ENCODE measurements at places on chromosomes 4 and X. TPM values are rescaled to one million over a fixed set of nuclear protein-coding genes. Genes with fewer than 3 reads are reported as not detected.
A peak's percentile ranks its signal among the peaks of the same experiment; 100 is the strongest.

- no peak for DNase-seq
Observed at GRCh38 chr4:5448221-5448620, 260.1 kb downstream of the EVC2 start.

- DNase-seq = no peak
Observed at GRCh38 chr4:110989125-110989524, 366.2 kb upstream of the PITX2 start.

DNA sequence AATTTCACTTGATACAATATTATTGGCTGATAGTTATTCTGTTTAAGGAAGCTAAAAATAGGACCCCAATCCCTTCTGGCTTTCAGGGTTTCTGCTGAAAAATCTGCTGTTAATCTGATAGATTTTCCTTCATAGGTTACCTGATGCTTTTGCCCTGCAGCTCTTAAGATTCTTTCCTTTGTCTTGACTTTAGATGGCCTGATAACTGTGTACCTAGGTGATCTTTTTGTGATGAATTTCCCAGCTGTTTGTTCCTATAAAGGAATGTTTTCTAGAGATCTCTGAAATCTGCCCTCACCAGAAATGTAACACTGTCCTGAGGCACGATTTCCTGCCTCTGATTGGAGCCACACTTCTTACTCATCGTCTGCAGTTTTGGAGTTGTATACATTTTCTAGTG, 69.4 kb upstream of the PRDM5 start:
- no peak for DNase-seq

DNA sequence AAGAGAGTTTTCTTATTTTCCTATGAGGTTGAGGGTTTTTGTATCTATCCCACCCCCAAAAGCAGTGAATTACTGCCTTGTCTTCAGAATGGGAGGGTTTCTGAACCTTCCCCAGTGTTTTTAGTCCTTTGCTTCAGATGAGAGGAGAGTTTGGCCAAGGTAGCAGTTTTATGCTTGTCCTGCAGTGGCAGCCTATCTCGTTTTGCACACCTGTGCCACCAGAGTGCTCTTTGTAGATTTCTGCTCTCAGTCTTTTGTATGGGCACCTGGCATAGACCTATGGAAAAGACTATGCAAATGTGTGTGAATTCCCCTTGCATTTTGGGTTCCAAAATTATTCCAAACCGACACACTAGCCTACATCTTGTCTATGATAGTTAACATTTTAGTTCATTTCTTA, 5.8 kb downstream of the TBC1D19 start:
- no peak for DNase-seq

- no peak for DNase-seq
Observed at GRCh38 chrX:1281521-1281920, 12.9 kb downstream of the CSF2RA start.

- DNase-seq = no peak
Observed at GRCh38 chr4:101307899-101308298, 39.4 kb downstream of the PPP3CA start.

- DNase-seq = no peak
Observed at GRCh38 chr4:25437926-25438325, 60.9 kb downstream of the ANAPC4 start.

GRCh38 chrX:100410901-100411801, 1.1 kb upstream of the PCDH19 start:
- DNase-seq = no peak

GRCh38 chr4:17033025-17033767, 134.8 kb upstream of the LDB2 start:
- no peak for DNase-seq

DNA sequence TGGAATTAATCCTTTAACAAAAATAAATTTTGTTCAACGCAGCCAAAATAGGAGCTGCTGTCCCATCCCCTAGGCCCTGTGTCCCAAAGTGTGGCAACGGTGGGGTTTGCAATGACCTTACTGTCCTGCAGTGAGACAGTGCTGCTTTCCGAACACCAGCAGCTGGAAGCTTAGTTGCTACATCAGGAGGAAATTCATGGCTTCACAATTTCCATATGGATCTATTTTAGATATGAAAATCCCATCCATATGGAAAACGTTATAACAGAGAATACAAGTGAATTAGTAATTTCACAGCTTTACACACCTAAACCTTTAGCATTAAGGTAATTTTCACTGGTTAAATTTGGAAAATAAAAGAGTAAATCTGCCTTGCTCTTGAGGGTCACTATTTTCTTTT, 396.3 kb upstream of the TENM3 start:
- DNase-seq = no peak

GRCh38 chr4:173243321-173243720, 74.7 kb downstream of the GALNT7 start:
- peak; percentile 47 for DNase-seq

DNA sequence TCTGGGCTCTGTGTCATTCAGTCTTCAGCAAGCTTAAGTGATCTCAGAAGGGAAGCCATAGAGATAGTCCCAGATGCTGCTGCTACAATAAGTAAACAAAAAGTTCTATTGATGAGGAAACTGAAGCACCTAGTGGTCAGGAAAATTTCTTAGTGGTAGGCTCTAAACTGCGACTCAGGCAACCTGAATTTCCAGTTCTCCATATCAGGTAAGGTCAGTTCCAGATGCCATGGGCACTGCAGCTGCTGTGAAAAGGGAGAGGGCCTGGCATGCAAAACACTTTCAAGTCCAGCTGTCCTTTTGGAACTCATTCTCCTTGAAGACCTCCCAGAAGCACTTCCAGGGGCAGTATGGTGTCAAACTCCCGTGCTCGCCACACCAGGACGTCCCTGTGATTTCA, 46.2 kb downstream of the REELD1 start:
- no peak for DNase-seq

GRCh38 chr4:3176367-3177229, 72.4 kb upstream of the MSANTD1 start:
- DNase-seq = no peak

- no peak for DNase-seq
Observed at GRCh38 chrX:135383249-135383648, 38.5 kb upstream of the SMIM10L2A start.

DNA sequence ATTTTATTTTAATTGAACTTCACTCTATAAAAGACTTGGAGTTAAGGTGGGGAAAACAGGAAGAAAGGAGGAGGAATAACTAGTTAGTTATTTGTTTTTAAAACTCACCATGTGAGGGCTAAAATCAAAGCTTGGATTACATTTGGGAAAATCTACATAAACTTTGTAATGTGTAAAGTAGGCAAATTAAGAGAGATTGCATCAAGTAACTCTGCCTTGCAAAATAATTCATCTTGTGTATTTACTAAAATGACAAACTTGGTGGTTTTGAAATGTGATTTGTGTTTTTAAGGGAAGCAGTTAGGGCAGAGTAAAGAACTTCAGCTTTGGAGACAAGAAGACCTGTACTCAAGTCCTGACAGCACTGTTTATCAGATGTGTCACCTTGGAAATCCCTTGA, 43.3 kb upstream of the RASSF6 start:
- DNase-seq = no peak

- no peak for DNase-seq
Observed at GRCh38 chr4:68416591-68416990, 30.7 kb upstream of the TMPRSS11E start.

DNA sequence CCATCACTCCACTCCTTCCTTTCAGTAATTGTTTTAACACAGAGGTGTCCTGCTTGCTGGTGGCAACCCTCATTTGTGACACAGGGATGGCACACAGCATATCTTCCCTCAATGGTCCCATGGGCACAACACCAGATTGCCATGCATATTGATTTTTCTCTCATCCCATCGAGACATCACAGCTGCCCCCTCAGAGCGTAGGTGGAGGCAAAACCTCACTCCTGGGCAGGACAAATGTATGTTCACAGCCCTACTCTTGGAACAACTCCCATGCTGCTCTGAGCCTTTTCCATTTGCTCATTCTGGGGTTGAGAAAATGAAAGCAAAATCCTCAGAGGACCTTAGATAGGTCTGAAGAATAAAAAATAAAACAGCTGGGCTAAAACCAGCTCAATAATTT, 172.2 kb downstream of the GABRB1 start:
- DNase-seq = no peak

GRCh38 chrX:37684426-37684825, 1.2 kb upstream of the XK start:
- DNase-seq = no peak

DNA sequence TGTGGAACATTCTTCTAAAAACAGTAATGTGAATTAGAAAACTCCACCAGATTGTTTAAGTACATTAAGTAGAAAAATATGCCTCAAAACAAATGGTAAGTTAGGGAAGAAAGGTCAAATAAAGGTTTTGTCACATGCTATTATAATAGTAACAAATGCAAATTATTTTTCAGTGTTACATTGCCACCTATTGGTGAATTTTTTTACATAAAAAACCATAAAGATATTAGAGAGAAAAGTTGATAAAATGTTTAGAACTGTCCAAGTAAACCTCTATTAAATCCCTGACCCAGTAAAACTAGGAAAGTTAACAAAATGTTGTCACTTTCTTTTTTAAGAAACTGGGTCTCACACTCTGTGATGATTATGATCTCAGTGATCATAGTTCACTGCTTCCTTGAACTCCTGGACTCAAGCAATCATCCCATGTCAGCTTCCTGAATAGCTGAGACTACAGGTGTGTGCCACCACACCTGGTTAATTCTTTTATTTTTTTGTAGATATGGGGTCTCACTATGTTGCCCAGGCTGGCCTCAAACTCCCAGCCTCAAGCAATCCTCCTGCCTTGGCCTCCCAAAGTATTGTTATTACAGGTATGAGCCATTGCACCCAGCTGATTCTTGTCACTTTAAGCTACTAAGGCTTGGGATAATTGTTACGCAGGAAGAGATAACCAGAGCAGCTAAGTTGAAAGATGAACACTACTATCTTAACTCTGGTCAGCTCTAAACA, 157.6 kb downstream of the ATRX start:
- DNase-seq = no peak

DNA sequence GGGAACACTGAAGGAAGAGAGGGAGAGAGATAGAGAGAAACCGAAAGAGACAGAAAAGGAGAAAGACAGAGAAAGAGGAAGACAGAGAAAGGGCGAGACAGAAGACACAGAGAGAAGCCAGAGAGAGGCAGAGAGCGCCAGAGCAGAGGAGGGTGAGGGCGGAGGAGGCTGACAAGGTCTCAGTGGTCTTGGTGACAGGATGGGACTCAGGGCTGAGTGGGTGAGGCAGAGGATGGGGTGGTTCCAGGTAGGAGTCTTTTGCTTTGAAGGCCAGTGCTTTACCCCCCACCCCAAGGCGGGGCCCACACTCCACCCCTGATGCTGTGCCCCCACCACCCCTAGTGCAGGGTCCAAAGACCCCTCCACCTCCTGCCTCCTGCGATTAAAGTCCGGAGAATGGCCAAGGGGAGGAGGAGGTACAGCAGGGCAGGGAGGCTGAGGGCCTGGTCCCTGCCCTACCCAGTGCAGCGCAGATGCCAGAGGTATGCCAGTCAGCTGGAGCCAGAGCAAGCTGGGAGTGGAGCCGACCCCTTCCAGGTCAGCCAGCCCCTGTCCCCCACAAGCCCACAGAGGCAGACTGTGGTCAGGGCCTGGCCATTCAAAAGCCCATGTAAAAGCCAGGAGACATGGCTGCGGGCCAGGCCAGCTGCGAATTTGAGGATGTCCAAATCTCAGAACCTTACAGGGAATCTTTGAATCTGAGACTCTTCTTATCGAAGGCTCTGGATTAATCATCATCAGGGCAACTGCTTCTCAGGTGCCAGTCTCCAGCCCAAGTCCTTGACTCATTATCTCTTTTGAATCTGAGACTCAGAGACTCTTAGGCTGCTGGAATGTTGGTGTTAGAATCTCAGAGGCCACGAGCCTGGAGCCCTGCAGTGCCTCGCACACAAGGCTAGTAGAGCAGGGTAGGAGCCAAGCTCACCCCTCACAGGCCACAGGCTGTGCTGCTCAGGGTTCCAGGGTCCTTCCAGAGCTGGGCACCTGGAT, 758 bp downstream of the IQSEC2 start:
- no peak for DNase-seq

DNA sequence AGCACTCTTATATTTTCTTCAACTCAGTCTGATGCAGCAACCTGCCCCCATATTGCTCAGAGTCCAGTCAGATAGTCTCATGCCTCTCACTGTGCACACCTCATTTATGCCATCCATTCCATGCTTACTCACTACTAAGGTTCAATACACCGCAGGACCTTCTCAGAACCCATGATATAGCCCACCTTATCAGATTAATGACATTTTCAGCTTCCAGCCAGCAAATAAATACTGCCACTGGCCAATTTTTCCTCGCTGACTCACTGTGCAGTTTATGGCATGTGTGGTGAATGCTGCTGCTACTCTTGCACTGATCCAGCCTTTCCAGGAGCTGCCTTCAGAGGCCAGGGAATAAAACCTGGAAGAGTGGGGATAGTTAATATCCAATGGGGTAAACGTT, 380.6 kb upstream of the SPOCK3 start:
- DNase-seq = no peak

DNA sequence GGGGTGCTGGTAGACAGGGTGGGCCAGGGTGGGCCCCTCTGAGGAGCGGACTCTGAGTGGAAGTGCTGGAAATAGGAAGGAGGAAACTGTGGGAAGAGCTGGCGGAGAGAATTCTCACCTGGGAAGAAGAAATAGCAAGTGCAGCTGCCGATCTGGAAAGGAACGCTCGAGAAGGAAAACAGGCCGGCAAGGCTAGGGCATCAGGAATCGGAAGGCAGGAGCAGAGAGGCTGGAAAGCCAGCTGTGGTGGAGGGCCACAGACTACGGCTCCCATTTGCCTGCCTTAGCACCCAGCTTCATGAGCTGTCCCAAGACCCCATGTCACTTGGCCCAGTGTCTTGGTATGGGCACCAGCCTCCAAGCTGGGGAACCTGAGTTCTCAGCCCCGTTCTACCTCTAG, 37.3 kb downstream of the DCTD start:
- no peak for DNase-seq

DNA sequence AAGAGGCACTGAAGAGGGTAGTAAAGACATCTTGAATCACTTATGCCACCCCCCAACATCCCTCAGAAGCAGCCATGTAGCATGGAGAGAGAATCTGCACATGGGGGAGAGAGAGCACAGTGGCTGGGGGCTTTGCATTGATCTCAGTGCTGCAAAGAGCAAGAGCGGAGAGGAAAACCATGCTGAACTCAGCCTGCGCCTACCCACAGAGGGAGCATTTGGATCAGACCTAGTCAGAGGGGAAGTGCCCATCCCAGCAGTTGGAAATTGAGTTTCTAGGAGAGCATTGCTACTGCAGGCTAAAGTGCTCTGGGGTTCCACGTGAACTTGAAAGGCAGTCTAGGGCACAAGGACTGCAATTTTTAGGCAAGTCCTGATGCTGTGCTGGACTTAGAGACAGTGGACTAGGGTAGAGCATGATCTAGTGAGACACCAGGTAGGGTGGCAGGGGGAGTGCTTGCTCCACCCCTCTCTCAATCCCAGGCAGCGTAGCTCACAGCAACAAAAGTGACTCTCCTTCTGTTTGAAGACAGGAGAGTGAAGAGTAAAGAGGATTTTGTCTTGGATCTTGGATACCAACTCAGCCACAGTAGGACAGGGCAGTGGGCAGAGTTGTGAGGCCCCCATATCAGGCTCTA, 9.0 kb upstream of the PROM1 start:
- DNase-seq = no peak

Gene TCP11X2
- not detected for total RNA-seq

Gene RFC1
- total RNA-seq = 34.4 TPM

Gene YY2
- total RNA-seq = 2.0 TPM

Gene XAGE1A
- not detected for total RNA-seq

Gene DCTD
- 77.0 TPM for total RNA-seq

Gene SHROOM2
- 0.72 TPM for total RNA-seq

Gene PRSS12
- total RNA-seq = 0.23 TPM

Gene NWD2
- total RNA-seq = not detected

Gene GPRIN3
- total RNA-seq = 0.03 TPM

Gene VCX3A
- not detected for total RNA-seq
